ENCODE measurements at places on chromosomes 12 and 14.
A peak's percentile ranks its signal among the peaks of the same experiment; 100 is the strongest.

- no peak for DNase-seq
Observed at GRCh38 chr14:83992857-83993256, 1537.1 kb upstream of the FLRT2 start.

DNA sequence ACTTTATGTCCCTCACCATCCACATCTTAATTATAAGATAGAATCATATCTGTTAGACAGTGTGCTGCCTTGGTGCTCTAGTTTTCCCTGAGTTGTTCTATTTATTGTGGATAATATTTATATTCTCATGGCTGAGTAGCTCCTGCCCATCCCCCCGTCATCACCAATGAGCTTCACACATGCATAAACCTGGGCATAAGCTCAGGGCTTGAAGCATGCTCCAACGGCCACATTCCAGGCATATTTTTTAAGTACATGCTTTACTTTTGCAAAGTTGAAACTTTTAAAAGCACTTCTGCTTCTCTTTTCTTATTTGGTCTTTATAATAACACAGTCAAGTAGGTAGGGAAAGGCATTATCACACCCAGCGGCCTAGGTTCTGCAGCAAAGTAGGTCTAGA is 3.4 kb upstream of the FBXO34 start:
- no peak for DNase-seq

GRCh38 chr14:61699027-61699426 is 3.7 kb downstream of the HIF1A start:
- no peak for DNase-seq

GRCh38 chr12:132593938-132594358 is 16.4 kb downstream of the LRCOL1 start:
- DNase-seq = peak; percentile 57

GRCh38 chr14:78627114-78627513 is 456.9 kb downstream of the NRXN3 start:
- no peak for DNase-seq

DNA sequence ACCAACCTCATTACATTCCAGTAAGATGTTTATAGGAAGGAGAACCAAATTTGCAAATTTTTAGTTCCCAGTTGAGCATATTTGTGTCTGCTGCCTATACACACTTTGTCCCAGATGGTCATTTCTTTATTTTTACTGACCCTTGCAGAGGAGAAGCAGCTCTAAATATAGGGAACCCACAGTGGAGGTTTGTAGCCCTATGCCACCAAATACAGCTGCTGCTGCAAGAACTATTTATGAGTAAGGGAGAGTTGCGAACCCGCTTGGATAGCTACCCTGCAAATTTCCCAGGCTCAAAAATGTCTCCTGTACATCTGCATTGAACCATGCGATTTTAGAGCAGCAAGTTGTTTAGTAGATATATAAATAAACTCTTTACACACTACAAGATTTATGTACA is 48.2 kb downstream of the NAV3 start:
- no peak for DNase-seq

DNA sequence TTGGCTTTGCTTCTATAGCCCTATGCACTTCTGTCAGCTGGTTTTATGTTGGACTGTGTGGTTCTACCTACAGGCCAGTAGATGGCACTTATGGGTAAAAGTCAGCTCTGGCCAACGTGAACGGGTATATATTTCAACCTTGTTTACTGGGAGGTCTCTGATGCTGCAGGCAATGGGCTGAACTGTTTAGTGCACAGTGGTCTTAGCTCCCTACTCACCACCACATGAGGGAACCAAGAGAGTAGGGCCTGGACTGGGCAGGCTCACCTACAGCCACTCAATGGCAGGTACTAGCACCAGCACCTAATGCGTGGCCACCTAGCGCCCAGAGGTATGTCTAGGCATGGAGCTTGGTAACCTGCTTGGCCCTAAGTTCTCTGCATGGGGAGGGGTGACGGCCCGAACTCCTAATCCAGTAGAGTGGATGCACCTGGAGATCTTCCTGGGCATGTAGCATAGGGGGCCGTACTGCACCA is 481.8 kb downstream of the TMEM117 start:
- no peak for DNase-seq

GRCh38 chr12:16282978-16283377 is 5.5 kb upstream of the SLC15A5 start:
- no peak for DNase-seq

GRCh38 chr14:89507521-89507920 is 90.5 kb upstream of the FOXN3 start:
- no peak for DNase-seq

- no peak for DNase-seq
Observed at GRCh38 chr14:102828151-102828550, 50.9 kb downstream of the TRAF3 start.

DNA sequence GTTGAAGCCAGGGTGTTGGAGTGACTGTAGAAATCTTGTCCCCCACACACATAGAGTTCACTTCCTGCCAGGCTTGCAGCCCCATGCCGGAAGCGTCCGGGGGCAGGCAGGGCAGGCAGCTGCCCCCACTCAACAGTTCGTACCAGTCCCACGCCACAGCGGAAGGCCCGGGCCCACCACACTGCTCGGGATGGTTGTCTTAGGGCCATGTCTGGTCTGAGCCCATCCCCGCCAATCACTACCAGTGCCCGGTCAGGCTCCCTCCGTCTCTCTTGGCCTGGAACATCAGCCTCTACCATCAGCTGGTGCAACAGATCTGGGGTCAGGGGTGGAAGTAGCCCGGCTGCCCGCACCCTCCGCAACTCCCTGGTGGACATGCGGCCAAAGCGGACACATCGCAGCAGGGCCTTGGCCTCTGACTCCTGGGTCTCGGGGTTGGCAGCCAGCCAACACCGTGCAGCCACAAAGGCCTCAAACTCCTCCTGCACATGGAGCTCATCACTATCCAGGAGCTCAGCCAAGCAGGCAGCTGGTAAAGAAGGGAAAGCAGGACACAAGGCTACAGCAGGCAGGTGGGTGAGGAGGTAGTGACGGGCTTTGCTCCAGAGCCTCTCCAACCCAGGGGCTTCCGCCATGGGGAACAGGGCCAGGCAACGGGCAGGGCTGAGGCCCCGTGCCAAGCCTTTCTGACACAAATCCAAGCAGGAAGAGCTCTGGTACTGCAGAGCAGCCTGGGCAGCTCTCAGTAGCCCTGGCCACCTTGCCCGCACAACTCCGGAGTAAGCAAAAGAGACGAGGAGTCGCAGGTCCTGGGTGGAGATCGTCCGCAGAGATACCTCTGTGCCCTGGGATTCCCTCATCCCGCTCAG is 5.9 kb downstream of the KLHL33 start:
- DNase-seq = no peak

GRCh38 chr12:96997797-96998484 is 90.9 kb downstream of the NEDD1 start:
- no peak for DNase-seq

GRCh38 chr12:118637767-118638370 is 261.5 kb downstream of the SUDS3 start:
- no peak for DNase-seq

DNA sequence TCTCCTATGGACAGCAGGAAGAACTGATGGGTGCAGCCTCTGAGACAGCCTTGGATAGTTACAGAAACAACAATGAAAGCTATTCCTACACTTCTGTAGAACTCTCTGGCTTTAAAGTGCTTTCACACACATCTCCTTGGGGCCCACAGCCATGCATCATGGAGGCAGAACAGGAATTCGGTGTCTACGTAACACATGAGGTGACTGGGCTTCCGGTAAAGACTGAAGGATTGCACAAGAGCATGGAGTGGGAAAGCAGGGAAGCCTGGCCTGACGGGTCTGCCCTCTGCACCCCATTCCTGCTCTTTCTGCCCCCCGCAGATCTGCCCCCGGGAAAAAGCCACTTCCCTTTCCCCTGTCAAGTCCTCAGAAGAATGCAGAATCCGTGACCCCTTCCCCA is 82.6 kb downstream of the VWF start:
- no peak for DNase-seq

- DNase-seq = no peak
Observed at GRCh38 chr12:79397609-79398008, 293.2 kb downstream of the PAWR start.

GRCh38 chr12:4025181-4026019 is 152.2 kb upstream of the PARP11 start:
- DNase-seq = no peak

GRCh38 chr14:31307618-31308017 is 100.0 kb upstream of the HECTD1 start:
- DNase-seq = no peak

GRCh38 chr12:6533653-6533922 is 729 bp upstream of the GAPDH start:
- DNase-seq = no peak

- no peak for DNase-seq
Observed at GRCh38 chr12:27511031-27511722, 12.8 kb upstream of the PPFIBP1 start.

DNA sequence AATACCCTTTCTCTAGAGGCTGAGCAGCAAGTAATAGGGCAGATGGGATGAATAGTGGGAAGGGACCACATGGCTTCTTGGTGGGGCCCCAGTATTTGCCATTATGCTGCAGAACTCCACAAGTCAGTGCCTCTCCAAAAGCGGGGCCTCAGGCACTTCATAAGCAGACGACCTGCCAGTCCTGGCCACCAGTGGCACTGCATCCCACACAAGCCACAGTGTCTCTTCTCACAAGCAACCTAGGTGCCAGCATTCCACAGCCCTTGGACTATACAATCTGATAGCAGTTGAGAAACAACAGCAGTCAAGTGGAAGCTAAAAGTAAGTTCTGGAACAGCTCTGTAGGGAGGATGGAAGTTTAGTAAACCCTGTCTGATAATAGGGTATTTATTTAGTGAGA is 4.2 kb upstream of the SLC8A3 start:
- no peak for DNase-seq

GRCh38 chr14:92437309-92437708 is 76.3 kb upstream of the RIN3 start:
- DNase-seq = no peak
